Natural killer cell (primary cell): ENCODE measurements at places on chromosomes 6 and 20. TPM values are rescaled to one million over a fixed set of nuclear protein-coding genes. Genes with fewer than 3 reads are reported as not detected.

DNA sequence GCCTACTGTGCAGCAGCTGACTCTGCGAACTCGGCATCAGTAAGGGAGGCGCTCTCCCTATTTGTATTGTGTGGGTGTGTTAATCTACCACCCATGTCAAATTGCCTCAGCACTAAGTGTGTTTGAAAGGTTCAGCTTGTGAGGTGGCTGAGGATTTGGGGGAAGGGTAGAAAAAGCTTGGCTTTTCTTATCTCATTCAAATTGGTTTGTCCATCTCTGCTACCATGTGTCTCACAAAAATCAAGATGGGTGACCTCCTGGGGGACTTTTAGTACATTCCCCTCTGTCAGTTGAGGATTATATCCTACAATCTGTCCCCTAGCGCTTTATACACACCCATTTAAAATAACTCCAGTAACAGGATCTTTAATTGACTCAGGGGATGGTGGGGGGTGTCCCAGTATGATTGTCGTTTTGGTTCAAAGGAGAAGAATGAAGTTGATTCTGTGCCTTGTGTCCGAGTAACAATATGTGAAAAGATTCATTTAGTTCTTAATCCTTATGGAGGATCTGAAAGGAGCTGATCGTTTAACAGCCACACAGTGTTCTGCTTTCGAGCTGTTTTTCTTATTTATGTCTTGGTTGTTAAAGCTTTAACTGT, 609.6 kb downstream of the PKHD1 start:
- no peak for DNase-seq

FERMT1 gene
- total RNA-seq, result not detected

- DNase-seq, result no peak
Measured at GRCh38 chr6:72930556-72931132, 294.7 kb downstream of the KHDC1L start.

RIPOR2 gene
- 234 TPM for total RNA-seq

DNA sequence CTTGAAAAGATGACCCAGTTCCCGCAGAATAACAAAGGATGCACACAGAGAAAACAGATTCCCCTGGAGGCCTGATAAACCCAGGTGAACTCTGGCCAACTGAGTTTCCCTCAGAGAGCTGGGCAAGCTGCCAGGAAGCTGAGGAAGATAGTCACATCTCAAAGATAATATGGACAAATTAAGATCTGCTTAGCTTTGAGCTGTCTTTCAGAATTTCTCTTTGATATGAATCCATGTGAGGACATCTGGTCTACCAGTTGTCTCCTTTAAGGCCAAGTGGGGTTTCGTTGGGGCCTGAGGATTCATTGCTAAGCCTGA, 59.5 kb downstream of the ID4 start:
- DNase-seq, result no peak

BNIP5 gene
- total RNA-seq, result not detected

KCNB1 gene
- total RNA-seq, result 0.09 TPM

RAET1E gene
- not detected for total RNA-seq

DNA sequence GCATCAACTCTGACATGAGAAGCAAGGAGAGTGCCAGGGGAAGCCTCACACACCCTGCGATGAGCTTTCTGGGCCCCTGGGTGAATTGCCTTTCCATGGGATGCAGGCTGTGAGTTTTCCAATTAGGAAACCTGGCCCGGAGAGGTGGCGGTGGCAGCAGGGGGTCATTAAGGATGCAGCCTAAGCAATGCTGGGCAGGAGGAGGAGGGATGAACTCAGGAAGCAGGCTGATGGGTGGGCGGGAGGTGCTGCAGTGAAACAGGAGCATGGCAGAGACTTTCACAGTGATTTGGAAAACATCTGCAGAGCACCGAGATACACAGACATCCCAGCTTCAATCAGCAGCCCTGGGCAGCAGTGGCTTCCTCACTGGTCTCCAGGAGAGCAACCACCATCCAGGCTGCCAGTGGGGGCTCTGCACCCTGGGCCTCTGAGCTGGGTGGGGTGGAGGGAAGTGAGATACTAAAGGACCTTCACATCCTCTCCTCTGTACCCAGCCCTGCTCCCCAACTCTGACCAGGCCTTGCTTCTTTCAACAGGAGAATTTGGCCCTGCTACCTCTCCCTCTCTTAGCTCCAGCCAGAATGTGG, 44.9 kb downstream of the LRFN2 start:
- no peak for DNase-seq

GRCh38 chr6:137165375-137166246, 7.8 kb downstream of the IL22RA2 start:
- peak; percentile 38 for DNase-seq

DNA sequence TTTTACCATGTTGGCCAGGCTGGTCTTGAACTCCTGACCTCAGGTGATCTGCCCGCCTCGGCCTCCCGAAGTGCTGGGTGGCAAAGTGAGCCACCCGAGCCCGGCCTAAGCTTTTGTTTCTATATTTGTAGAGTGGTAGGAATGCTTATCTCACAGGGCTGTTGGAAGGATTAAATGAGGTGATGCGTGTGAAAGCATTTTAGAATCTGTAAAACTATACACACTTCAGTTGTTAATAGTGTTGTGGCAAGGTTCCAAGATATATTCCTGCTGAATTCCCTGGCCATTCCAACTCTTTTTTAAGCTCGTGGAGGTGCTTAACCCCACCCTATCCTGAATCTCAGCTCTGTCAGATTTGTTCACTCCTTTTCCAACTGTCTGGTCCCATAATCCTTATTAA, 89.9 kb upstream of the AKIRIN2 start:
- no peak for DNase-seq
